ENCODE measurements at places on chromosomes 3 and 15.

DNA sequence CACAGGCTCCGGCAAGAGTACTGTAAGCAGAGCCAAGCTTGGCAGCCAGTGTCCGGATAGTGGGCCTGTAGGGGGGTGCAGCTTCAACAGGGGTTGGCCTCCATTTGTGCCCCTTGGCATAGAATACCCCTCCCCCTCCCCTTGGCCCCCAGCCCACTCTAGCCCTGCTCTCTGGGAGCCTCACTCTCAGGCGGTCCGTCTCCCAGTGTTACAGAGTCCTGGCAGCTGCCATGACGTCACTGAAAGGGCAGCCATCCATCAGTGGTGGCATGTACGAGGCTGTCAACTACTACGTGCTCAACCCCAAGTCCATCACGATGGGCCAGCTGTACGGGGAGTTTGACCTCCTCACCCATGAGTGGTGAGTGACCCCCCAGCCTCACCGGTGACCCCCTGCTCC lies 50.4 kb downstream of the DNAH1 start:
- DNase-seq: no peak

DNA sequence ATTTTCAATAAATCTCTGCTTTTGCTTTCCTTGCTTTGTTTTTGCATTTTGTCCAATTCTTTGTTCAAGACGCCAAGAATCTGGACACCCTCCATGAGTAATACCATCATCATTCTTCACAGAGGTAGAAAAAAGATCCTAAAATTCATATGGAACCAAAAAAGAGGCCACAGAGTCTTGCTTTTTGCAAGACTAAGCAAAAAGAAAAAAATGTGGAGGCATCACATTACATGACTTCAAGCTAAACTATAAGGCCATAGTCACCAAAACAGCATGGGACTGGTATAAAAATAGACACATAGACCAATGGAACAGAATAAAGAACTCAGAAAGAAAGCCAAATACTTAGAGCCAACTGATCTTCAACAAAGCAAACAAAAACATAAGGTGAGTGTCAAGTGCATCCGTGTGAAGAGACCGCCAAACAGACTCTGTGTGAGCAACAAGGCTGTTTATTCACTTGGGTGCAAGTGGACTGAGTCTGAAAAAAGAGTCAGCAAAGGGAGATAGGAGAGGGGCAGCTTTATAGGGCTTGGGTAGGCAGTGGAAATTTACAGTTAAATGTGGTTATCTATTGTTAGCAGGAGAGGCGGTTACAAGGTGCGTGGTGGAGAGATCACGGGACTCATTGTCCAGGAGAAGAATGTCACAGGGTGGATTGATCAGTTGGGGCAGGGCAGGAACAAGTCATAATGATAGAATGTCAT lies 10.9 kb downstream of the STRIT1 start:
- DNase-seq: no peak

- no peak for DNase-seq
Measured at GRCh38 chr3:64244011-64244942, 19.0 kb upstream of the PRICKLE2 start.

DNA sequence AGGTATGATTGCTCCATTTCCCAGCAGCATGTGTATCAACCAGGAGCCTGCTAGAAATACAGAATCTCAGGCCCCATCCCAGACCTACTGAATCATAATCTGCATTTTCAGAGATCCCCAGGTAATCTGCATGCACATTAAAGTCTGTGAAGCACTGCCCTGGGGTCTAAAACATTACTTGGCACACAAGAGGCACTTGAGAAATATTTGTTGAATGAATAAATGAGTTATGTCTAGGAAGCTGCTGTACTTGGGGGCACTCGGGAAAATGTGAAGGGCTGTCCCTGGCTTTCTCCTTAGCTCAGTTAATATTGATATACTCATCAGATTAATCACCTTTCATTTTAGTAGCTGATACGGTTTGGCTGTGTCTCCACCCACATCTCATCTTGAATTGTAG lies 184.4 kb downstream of the RORA start:
- DNase-seq: no peak

- no peak for DNase-seq
Measured at GRCh38 chr3:41095702-41096101, 103.6 kb upstream of the CTNNB1 start.

- no peak for DNase-seq
Measured at GRCh38 chr3:99901200-99901926, 83.7 kb downstream of the CMSS1 start.

DNA sequence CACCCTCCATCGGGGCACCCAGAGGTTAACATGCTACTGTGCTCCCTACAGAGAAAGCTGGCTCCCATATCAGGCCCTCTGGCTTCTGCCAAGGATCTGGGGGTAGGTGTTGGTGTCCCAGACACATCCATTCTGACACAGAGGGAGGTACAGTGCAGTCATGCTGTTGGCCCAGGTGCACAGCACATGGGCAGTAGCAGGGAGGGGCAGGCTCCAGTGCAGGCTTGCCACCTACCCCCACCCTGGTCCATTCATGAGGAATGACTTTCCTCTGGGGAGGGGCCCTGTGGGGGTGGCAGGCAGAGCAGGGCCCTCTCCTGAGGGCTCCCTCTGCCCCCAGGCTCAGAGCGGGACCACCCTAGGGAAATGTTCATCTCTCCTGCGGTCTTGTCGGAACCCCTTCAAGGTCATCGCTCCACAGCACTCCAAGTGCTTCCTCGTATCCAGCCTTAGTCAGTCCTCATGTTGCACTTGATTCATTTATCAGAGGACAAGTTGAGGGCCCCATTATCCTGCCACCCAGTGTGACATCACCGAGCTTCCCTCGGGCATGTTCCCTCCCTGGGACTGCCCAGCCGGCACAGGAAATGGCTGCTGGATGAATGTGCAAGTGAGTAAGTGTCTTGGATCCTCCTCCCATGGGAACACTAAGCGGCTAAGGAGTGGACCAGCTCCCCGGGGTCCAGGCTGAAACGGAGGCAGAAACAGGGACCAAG lies 10.0 kb downstream of the DUSP7 start:
- no peak for DNase-seq

Measured in stimulated activated CD4-positive, alpha-beta T cell treated with anti-CD3 and anti-CD28 coated beads, Interleukin-4, amount 100 ng/mL, for 4 hours (primary cell).